Fibroblast of lung (primary cell): ENCODE measurements at places on chromosomes 1 and 21. TPM values are rescaled to one million over a fixed set of nuclear protein-coding genes. Genes with fewer than 3 reads are reported as not detected.

DNA sequence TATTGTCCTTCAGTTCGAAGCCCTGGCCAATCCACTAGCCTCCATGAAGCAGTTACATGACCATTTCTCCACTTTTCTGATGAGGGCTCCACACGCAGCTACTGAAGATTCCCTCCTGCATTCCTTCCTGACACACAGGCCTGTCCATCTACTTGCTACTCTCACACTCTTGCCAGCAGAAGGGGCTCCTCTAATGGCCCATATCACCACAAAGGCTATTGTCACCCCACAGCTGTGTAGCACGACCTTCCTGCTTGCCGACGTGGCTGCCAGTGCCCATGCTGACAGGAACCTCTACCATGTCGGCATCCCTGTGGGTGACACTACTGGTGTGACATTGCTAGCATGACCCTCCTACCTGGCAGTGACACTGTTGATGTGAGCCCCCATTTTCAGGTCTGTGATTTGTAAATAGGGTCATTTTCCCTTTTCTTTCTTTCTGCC lies 1528.6 kb upstream of the TPTE start:
- H3K27me3 ChIP-seq = no peaks in the 10 kb centered on the region
- H3K27ac ChIP-seq = no peak overlapping the region
- no peaks in the 10 kb centered on the region for H3K4me1 ChIP-seq
- H3K36me3 ChIP-seq = no peaks in the 10 kb centered on the region

FMO5 gene
- 1.3 and 2.8 TPM in 2 replicates for total RNA-seq

RIMS3 gene
- 0.33 and 0.51 TPM in 2 replicates for total RNA-seq

DNA sequence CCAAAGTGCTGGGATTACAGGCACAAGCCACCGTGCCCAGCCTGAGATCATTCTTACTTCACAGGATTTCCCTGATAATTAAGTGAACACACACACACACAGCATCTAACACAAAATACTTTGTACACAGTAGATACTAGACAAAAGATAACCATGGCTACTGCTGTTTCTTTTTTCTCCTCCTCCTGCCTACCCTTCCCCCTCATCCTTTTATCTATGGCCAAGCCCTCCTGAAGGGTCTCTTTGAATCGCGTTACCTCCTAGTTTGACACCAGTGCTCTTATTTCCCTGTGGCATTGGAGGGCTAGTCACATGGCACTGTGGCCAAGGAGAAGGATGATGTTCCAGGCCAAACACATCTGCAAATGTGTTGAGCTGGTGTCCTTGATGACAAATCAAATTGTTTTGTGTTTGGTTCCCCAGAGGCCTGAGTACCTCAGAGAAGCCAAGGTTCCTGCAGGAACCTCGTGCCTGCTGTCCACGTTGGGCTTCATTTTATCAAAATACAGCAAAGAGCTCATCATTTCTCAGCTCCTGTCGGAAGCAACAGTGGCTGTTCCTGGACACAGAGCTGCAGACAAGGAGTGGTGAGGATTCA lies 20.6 kb downstream of the NDUFS5 start:
- peaks cover 4% of the 10 kb centered on the region for H3K36me3 ChIP-seq
- no peak overlapping the region for H3K4me3 ChIP-seq
- H3K27me3 ChIP-seq = no peaks in the 10 kb centered on the region

DNA sequence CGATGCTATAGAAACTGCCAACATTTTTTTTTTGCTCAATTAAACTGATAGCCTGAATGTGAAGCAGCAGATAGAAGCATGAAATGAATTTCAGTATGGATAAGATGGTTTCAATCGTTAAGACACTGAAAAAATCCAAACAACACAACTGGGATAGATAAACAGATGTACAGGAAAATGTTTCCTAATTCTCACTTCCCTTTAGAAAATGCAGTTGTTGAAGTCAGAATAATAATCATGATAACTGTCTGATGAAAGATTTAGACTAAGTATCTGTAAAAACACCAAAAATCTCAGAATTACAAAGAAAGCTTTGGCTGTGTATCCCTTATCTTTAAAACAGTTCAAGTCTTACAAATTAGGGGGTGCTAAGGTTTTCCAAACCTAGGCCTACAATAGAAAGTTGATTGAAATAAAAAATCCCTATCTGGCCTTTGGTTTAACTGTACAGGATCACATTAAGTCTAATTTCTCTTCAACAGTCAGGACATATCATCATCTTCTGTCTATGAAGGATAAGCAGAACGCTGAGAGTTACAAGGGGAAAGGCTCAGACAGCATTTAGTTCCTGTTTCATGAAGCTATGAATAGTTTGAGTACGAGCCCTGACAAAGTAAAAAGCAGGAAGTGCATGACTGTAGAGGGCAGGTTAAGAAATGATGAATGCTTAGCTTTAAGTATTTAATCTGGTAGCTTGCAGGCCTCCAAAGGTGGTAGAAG lies 203.2 kb downstream of the APP start:
- peaks cover 2% of the 10 kb centered on the region for H3K36me3 ChIP-seq
- H3K27me3 ChIP-seq = no peaks in the 10 kb centered on the region
- H3K27ac ChIP-seq = no peak overlapping the region
- peaks cover 3% of the 10 kb centered on the region for H3K4me1 ChIP-seq
- DNase-seq = peak; percentile 25

DNA sequence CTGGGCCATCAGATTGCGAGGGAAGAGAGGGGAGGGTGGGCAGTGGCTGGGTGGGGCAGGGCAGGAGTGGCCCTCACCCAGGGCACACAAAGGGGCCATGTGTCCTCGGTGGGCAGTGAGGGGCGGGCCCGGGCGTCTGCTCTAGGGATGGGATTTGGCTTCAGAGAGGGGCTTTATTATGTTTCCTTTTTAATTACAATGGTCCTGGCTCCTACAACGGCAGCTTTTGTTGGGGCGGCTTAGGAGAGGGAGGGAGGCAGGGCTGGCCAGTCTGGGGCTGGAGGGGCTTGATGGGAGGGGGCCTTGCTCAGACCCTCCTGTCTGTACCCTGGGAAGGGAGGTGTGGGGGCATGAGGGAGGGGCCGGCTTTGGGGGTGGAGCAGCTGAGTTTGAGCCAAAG lies 102.8 kb upstream of the WNT4 start:
- no peak overlapping the region for H3K27ac ChIP-seq
- H3K4me3 ChIP-seq = no peak overlapping the region

GRCh38 chr1:222375701-222376100 lies 172.2 kb downstream of the HHIPL2 start:
- H3K4me3 ChIP-seq = no peak overlapping the region
- H3K4me1 ChIP-seq = peaks cover 7% of the 10 kb centered on the region
- peak; percentile 61 for DNase-seq
- H3K27me3 ChIP-seq = no peaks in the 10 kb centered on the region

DNA sequence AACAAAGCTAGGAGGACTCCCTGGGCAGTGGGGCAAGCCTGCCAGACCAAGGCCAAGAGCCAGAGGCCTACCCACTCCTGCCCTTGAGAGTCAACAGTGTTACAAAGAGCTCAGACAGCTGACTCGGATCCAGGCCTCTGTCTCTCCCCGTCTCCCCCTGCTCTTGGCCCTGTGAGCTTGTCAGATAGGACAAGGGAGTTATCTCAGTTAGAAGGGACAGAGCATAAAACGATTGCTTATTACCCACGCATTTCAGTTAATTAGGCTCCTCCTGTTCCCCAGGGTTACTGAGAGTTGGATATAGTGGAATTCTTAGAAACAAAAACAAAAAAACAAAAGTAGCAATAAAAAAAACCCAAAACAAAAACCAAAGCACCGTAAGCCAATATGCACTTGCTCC lies 1.3 kb downstream of the SLC41A1 start:
- H3K27me3 ChIP-seq = no peaks in the 10 kb centered on the region
- H3K4me1 ChIP-seq = no peaks in the 10 kb centered on the region
- peak overlapping the region; percentile 79 for H3K4me3 ChIP-seq
- no peak for DNase-seq
- peaks cover 2% of the 10 kb centered on the region for H3K36me3 ChIP-seq

DNA sequence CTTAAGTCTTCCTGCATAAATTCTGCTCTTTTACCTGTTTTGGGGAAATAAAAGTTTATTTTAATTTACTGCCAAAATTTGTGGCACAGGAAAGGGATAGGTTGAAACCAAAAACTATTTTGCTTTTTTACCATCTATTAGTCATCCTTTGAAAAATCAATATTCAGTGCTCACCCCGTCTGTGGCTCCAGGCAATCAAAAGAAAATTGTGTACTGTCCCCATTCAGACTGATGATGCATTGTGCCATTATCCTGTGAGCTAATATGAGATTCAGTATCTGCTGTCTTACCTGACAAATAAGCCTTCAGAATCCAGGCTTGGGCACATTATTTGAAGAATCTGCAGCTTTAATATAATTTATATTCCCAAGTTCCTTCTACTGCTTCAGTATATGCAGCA lies 650.7 kb downstream of the KIF26B start:
- no peaks in the 10 kb centered on the region for H3K4me1 ChIP-seq
- no peak overlapping the region for H3K4me3 ChIP-seq
- DNase-seq = no peak
- no peaks in the 10 kb centered on the region for H3K36me3 ChIP-seq
- no peak overlapping the region for H3K27ac ChIP-seq
- no peaks in the 10 kb centered on the region for H3K27me3 ChIP-seq

GRCh38 chr1:118692143-118692542 lies 296.0 kb downstream of the TBX15 start:
- no peak overlapping the region for H3K27ac ChIP-seq
- no peaks in the 10 kb centered on the region for H3K4me1 ChIP-seq
- no peaks in the 10 kb centered on the region for H3K27me3 ChIP-seq

- no peaks in the 10 kb centered on the region for H3K27me3 ChIP-seq
- H3K4me3 ChIP-seq = no peak overlapping the region
- peaks cover 14% of the 10 kb centered on the region for H3K36me3 ChIP-seq
- no peak overlapping the region for H3K27ac ChIP-seq
- H3K4me1 ChIP-seq = no peaks in the 10 kb centered on the region
Measured at GRCh38 chr21:45532826-45533360, 9.3 kb downstream of the SLC19A1 start.

LY9 gene
- total RNA-seq = not detected in 2 replicates

DNA sequence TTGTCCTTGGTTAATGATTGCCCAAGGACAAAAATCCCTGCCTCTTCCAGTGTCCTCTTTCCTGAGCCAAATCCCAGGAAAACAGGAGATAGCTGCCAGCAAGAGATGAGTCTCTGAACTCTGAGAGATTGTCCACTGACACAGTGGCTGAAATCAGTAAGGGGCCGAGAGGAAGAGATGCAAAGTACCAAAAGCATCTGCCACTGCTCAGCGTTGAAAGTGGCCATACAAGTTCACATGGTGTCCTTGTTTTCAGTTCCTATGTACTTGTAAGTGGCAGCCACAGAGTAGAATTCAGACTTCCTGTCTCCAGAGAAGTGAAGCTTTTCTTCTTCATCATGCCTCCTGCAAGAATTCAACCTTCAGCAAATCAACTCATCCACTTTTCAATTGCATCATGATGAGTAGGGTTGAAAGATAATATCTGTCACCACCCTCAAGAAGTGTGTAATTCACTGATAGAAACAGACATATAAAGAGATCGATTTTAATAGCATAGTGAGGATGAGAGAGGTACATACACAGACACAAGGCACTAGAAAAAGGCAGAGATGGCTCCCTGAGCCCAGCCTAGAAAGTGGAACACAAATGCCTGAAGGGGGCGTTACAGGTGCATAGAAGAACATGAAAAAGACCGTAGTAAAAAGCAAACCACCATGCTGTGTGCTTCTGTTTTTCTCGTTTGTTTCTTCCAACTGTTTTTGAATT lies 185.8 kb downstream of the MRPL39 start:
- DNase-seq = peak; percentile 26
- H3K4me3 ChIP-seq = no peak overlapping the region
- no peaks in the 10 kb centered on the region for H3K27me3 ChIP-seq
- no peaks in the 10 kb centered on the region for H3K4me1 ChIP-seq
- no peak overlapping the region for H3K27ac ChIP-seq
